HCEC 1CT (cell line): ENCODE measurements at places on chromosomes 2 and 18.

DNA sequence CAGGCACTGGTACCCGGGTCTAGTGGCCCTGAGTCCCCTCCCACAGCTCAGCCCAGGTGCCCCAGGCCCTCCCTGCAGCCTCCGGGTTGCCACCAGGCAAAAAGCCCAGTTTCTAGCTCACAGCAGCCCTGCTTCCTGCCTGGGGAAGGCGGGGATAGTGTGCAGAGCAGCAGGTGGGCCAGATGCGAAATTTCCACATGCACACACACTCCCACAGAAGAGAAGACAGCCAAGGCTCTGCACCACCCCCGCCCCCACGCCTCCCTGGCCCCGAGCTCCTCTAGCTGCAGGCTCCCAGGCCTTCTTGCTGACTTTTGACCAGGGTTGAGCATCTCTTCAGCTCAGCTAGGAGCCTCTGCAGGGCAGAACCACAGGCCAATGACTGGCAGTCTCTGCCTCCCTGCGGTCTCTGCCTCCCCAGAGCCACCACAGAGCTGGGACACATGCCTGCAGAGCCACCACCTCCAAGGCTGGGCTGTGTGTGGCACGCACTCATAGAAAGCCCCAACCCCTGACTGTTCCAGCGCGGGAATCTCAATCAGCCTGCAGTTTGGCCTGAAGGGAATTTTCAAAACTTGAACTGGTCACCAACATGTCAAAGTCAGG, 7.2 kb downstream of the SLC66A2 start:
- no peak for DNase-seq

DNA sequence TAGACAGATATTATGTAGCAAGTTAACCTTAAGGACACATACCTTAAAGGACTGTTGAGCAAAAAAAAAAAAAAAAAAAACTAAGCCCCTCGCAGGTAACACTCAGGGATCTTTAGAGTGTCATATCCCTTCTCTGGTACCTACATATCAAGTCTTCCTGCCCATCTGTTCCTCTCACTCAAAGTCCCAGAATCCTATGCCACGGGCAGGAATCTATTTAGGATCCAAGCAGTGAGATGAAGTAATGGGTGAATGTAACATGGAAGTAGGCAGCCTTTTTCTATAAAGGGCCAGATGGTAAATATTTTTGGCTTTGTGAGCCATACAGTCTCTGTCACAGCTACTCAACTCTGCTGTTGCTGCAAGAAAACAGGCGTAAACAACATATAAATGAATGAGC, 496.7 kb downstream of the STK39 start:
- DNase-seq = no peak

DNA sequence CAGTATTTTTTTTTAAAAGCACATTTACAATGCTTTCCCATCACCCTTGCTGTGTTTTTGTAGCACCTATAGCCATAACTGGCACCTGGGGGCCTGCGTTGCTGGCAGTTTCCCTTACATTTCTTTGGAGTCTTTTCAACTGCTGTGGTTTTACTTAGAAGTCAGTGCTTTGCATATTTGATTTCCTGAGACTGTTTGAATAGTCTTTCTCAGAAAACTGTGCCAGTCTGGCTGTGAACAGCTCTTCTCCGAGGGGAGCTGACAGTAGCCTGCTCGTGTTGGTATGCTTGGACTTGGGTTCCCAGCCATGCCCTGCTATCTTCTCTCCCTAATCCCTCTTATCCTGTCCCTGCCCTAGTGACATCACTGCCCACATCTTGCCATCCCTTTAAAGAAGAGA, 81.5 kb downstream of the DPP4 start:
- DNase-seq = no peak

- DNase-seq = no peak
Measured at GRCh38 chr18:62445386-62445917, 77.4 kb upstream of the ZCCHC2 start.
